Bronchial epithelial cell (primary cell): ENCODE measurements at places on chromosomes 1 and 21.

DNA sequence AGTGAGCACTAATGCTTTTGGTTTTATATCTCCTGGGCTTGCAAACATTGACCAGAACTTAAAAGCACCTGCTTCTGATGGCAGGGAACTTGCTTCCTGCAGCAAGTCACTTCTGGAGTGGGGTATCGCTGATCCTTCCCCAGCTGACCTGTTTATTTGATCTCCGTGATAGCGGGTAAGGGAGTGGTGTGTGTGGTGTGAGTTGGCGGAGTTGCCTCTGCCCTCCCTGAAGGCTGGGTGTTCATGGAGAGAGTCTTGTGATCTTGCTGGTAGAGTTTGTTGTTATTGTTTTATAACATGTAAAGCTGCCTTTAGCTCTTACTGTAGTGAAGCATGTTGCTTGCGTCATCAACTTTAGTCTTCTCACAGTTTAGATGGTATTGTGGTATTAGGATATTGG is 3.9 kb downstream of the MFN2 start:
- DNase-seq, result no peak

DNA sequence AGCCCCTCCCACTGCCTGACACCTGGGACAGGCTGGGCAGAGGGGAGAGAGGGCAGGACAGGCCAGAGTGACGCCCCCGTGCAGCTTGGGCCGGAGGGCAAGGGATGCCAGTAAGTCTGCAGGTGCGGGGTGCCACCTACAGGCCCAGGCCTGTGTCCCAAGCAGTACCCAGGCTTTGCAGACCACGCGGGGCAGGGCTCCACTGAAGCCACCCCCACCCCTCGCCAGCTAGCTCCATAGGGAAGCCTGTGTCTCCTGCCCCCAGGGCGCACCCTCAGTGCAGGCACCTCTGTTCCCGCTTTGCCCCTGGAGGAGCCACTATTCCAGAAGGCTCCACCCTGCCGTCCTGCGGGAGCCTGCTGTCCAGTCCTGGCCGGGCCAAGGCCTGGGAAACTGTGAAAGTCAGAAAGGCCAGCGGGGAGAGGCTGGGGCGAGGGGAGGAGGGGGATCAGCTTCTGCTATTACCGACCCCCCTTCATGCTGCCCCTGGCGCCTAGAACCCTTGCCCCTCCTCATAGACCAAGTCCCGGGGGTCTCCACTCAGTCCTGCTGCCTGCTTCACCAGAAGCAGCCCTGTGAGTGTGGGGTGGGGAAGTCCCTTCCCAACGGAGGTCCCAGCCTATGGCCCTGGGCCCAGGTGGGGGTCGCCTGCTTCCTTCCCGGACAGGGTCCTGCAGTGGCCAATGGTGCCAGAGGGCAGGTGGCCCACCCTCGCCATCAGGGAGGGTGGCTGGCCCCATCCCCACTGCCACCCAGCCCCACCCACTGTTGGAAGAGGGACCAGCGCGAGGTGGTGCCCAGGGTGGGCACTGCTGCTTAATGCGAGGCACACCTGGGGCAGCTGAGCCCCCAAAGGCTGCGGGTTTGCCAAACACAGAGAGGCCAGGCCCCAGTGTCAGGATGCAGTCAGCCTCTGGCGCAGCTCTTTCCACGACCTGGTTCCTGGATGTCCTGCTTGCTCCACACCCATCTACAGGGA is 54.4 kb downstream of the KCNAB2 start:
- no peak for DNase-seq

DNA sequence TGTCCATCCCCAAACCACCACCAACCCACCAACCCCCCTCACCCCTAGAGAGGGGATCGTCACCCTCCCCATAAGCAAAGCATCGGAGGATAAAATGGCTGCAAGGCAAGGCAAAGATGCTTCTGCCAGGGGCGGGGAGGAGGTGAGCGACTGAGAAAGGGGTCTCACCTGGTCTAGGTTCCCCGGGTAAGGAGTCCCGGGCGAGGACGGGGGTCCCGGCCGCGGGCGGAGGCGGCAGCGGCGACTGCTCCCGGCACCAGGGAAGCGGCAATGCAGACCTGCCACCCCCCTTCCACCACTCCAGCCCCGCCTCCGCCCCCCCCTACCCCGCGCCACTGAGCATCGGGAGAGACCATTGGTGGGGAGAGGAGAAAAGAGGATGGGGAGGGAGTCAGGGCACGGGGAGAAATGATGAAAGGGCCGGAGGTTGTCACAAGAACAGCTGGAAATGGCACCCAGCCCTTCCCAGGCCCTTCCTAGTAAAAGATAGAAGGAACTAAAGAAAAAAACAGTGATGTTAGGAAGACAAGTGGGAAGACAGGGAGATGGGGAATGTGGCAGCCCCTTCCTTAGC is at the start of gene SV2A:
TSS of gene SV2A (minus strand) at position 274 of the 574 bp plus-strand sequence. CDS start 4,004 bp downstream, outside the sequence.
- DNase-seq, result no peak

DNA sequence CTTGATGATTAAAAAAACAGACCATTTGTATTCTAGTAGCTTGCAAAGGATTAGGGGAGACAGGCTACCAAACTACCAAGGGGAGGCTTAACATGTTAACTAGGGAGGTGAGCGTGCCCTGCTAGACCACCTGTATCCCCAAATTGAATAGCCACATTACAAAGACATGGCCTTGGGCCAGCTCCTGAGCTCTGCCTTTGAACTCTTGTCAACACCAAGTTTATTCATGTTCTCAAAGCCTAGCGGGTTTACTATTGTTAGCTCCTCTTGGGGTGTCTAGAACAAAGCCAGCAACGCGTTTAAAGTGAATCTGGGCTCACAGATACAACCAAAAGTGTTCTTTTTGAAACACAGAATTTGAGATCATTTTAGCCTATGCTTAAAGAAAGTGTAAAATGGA is 36.3 kb downstream of the SMYD2 start:
- DNase-seq, result no peak

- no peak for DNase-seq
These were observed 126.1 kb downstream of the GDAP2 start for GRCh38 chr1:117803318-117803717.

DNA sequence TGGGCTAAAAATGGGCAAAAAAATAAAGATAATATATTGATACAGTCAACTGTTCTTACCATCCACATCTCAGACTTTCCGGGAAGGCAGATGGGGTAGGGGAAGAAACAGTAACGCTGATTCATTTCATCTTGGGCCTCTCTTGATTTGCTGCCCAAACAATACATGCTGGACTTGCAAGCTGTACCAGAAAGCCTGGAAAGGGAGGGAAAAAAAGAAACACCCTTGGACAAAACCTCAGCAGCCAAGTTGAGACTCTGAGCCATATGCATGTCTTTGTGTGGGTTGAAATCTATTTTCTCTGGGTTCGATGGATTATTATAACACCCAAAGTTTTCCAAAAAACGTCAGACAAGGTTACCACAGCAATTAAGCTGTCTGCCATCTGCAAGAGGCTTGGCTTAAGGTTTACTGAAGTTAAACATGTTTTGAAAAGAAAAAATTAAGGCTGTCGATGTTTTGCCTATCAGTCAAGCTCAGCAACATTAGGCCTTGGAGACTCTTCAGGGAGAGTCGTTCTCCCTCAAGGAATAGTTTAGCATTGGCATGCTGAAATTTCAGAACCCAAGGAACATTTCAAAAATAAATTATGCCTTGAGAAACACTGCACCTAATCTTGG is 71.2 kb downstream of the PSMG1 start:
- DNase-seq, result no peak

GRCh38 chr1:221025956-221026355 is 146.7 kb downstream of the HLX start:
- no peak for DNase-seq

DNA sequence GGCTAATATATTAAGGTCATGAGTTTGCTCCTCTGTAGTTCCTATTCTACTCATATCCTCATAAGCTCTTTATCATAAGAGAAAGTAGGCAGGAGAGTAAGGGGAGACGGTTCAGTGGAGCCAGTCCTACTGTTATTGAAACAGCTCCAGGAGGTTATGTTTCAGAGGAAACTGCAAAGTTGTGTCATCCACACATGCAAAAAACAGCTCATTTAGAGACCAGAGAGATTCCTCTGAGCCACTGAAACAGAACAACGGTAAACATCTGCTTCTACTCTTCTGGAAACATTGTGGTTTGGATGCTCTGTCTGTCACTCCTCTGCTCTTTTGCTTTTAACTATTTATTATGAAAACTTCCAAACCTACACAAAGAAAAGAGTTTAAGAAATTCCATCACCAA is 66.3 kb upstream of the PPP2R5A start:
- DNase-seq, result no peak

- peak; percentile 55 for DNase-seq
These were observed 129.2 kb downstream of the ADAMTS1 start for GRCh38 chr21:26715878-26716506.

GRCh38 chr1:203992440-203992839 is 80.5 kb upstream of the SOX13 start:
- no peak for DNase-seq

- no peak for DNase-seq
These were observed 50.5 kb upstream of the PRELP start for GRCh38 chr1:203424861-203425662.

GRCh38 chr1:151813271-151813977 is 8.2 kb upstream of the LINGO4 start:
- DNase-seq, result no peak

DNA sequence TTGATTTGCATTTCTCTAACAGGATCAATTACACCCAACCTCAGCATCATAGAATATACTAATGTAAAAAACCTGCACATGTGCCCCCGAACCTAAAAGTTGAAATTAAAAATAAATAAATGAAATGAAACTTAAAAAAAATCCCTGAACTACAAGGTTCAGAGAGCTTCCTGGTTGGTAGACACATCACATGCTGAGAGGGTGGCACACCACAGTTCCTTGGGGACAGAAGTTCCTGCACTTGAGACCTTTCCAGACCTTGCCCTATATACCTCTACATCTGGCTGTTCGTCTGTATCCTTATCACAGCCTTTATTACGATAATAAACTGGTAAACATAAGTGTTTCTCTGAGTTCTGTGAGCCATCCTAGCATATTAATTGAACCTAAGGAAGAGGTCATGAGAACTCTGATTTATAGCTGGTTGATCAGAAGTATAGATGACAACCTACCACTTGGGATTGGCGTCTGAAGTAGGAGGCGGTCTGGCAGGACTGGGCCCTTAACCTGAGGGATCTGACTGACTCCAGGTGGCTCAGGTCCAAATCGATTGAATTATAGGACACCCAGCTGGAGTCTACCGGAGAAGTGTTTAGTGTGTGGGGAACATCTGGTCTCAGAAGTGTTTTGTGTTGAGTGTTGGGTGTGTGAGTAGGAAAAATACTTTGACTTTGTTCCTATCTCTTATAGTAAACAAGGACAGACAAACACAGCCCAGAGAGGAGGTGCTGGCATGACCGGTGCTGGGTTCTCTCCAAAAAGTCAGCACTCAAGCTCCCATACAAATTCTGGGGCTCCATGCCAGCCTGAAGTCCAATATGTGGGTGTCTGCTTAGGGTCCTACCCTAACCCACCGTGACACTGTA is 19.0 kb downstream of the C1orf115 start:
- no peak for DNase-seq

- DNase-seq, result no peak
These were observed 18.1 kb downstream of the ADAM30 start for GRCh38 chr1:119878171-119878570.

- DNase-seq, result no peak
These were observed 99.6 kb upstream of the FBXO28 start for GRCh38 chr1:224014330-224014649.

DNA sequence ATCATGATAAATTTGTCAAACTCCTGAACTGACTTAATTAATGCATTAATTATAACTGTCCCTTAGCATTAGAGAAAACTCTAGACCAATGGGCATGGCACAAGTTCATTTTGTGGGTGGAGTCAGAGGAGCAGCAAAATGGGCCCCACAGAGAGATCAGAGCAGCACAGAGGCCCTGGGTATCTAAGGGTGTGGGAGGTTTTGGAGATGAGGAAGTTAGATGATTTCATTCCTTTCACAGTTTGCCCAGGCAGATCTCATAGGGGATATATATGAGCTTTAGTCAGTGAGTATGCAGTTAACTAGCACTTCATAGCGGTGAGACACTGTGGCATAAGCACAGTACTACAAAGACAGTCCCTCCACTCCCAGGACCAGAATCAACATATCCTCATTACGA is 117.3 kb downstream of the MAB21L3 start:
- no peak for DNase-seq

DNA sequence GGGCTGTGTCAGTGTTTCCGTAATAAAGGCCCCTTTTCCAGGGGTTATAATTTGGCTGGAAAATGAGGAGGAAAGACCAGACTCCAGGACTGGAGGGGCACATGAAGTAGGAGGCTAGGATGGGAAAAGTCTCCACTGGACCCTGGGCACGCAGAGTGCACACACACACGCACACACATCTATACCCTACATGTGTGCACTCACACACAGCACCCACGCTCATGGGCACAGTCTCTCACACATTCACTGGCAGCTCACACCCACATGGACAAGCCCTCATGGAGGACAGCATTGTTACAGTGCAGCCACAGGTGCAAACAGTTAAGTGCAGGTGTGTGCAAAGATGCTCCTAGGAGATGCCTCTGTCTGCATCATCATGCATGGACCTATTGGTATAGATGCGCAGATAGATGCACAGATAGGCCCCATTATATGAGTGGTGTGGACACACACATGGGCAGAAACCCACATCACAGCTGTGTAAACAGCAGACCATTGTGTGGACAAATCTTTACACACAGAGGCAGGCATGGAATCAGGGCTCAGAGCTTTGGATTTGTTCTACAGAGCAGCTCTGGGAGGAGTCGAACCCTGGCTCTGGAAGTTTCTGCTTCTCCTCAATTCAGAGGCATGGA is 9.1 kb upstream of the RUNX3 start:
- DNase-seq, result no peak

DNA sequence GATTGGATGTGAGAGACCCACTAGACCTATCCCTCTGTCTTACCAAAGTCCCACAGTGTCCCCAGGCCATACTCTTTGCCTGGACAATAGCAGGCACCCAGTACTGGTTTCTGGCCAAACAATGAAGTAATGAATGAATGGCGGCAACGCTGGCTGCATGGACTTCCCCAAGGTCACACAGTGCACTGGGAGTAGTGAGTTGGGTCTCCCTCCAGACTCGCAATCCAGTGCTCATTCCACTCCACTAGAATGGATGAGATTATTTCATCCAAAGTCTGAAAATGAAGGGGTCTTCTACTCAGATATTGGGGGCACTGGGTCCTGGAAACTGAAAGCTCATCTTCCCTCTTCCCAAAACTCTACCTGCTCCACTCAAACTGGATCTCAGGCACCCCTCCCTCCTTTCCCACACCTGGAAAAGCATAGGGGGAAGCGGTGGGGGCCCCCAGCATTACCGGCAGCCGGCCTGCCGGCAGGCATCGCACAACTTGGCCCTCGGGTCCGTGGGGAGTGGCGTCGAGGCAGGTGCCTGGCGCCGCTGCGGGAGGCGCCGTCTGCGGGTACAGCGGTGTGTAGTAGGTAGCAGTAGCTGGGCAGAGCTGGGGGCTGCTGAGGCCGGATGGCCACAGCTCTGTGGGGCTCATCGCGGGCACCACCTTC is 816 bp downstream of the E2F2 start:
- no peak for DNase-seq

DNA sequence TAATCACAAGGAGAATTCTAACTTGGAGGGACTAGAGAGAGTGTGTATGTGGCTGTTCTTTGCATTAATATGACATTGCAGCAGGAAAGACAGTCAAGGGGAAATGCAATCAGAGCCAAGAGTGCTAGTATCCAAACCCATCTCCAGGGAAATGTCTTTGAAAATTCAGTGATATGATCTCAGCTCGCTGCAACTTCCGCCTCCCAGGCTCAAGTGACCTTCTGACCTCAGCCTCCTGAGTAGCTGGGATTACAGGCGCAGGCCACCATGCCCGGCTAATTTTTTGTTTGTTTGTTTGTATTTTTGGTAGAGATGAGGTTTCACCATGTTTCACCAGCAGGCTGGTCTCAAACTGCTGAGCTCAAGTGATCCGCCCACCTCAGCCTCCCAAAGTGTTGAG is 16.3 kb downstream of the VASH2 start:
- DNase-seq, result no peak

- DNase-seq, result no peak
These were observed 40.9 kb upstream of the SIK1 start for GRCh38 chr21:43467785-43468184.
